ENCODE measurements at places on chromosomes 5 and 9.

GRCh38 chr5:155276231-155276630 lies 262.7 kb downstream of the KIF4B start:
- DNase-seq, result no peak

DNA sequence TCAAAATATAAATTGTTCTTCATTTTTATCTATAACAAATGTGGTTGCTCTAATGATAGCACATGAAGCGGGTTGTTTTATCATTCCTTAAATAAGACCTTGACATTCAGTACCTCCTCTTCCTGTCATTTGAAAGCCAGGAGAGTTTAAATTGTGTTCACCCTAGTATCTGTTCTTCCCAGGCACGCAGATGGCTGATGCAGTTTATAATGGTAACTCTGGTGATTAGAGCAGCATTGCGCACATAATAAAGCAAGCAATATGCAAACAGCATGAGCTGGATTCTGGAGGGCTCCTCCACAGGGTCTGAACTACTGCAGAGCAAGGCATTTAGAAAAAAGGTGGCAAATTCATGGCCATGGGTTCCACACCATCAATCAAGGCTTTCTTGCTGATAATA lies 307.8 kb downstream of the ENC1 start:
- no peak for DNase-seq

- DNase-seq, result no peak
Observed at GRCh38 chr9:80787636-80788035, 901.7 kb downstream of the TLE1 start.

DNA sequence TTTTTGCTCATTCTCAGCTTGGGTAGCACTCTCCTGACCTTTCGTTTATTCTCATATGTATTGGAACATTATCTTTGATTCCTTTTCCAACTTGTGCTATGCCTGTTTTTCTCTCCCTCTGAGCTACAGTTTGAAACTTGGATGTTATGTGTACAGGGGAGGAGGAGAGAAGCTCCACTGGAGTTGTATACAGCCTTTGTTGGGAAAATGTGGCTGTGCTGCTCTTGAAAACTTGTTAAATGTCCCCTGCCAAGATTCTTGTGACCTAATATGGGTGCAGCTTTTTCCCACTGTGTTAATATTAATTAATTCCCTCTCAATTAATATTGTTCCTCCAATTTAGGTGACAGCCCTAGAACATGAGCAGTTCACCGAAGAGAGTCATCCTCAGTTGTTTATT lies 235.4 kb downstream of the AOPEP start:
- DNase-seq, result no peak

DNA sequence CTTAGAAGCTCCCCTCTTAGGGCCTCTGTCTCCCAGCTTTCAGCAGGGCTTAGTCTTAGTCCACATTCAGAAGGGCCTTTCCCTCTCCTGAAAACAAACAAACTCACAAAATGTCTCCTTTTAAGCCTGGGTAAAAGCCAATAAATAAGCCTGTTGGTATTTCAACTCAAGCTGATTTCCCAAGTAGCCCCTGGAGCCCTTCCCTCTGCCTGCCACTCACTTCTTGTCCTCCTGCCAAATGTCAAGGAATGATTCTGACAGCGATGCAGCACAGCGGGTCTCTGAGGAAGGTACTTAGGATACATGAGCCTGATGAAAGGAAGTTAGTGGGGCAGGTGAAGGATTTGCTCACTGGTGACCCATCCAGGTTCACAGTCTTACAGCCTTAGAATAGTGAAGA lies 210.5 kb downstream of the PJA2 start:
- no peak for DNase-seq

GRCh38 chr5:163619273-163619934 lies 114.0 kb downstream of the MAT2B start:
- DNase-seq, result no peak

Data from hematopoietic multipotent progenitor cell treated with erythropoietin and hydrocortisone succinate and interleukin-3 and kit ligand, for 6 days (in vitro differentiated cells).